ENCODE measurements at places on chromosomes 16 and 17.

DNA sequence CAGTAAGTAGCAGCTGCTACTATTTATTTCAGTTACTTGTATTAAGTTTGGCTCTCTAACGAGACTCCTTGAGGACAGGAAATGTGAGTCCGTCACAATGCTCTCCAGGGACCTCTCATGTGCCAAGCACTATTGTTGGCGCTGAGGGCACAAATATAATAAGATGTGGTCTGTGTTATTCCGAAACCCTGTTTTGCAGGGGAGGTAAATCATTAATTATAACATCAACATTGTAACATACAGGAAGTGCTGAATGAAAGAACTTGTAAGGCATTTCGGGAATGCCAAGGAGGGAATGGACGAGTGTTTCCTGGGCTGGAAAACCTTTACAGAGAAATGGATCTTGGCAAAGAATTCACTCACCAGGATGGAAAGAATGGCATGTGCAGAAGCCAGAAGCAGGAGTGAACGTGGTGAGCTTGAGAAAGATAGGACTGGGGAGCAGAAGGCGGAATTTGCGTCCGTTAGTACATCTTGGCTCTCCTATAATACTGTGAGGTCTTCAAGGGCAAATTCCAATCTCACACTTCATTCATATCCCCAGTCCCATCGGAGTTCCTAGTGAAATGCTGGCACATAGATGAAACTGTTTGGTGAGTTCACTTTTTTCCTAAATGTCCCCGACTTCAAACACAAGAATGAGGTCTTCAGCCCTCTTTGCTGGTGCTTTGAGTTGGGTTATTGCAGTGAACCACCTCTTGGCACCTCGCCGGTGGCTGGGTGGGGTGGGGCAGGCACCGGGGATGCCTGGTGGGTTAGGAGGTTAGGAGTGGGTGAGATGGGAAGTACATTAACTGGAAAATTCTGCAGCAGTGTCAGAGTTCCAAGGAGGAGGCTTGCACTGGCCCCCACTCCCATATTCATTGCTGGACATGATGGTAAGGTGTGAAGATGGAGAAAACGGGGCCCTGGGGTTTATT is 11.5 kb downstream of the TAC4 start:
- no peak for DNase-seq

GRCh38 chr17:78423961-78424675 is 45.7 kb downstream of the PGS1 start:
- no peak for DNase-seq

GRCh38 chr17:5284681-5285080 is 2.6 kb downstream of the RABEP1 start:
- no peak for DNase-seq

GRCh38 chr17:4584101-4584916 is at the start of gene SMTNL2:
TSS of gene SMTNL2 (plus strand) at chr17:4584529. CDS start at chr17:4584606, 77 bp downstream.
- DNase-seq, result no peak

DNA sequence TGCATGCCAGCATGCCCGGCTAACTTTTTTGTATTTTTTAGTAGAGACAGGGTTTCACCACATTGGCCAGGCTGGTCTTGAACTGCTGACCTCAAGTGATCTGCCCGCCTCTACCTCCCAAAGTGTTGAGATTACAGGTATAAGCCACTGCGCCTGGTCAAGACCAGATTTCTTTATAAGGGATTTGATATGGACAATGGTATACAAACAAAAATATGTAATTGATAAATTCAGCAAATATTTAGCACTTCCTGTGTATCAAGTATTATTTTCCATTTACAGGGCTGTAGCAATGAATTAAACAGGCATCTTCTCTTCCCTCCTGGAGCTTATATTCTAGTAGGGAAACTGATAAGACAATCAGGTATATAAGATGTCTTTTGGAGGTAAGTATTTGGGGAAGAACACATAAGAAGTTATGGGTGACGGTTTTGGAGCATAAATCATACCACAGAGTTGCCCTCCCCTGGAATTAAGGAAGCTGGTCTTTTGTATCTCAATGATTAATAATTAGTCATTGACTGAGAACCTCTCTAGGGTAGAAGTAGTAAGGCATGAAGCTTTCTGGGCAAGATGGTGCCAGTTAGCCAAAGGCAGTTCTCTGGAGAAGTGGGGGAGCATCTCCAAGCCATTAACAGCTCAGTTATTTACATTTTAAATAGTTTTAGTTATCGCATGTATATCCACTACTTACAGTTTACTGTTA is 35.8 kb downstream of the TANC2 start:
- DNase-seq, result no peak

GRCh38 chr16:71537643-71538042 is 11.4 kb downstream of the CHST4 start:
- no peak for DNase-seq

DNA sequence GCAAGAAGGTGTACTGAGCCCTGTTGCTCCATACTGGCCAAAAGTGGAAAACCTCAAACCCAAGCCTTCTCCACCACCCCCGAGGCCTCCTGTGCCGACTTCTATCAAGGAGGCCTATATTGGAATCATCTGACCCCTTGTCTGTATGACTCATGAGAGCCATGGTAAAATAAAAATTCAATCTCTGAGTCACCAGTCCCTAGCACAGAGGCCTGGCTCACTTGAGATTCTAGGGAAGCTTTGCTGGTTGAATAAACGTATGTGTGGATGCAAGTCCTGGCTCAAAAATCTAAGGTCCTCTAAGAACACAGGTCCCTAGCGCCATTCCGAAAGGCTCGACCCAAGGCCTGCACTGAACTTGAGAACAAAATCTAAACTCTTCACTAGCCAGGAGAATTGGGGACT is 15.0 kb downstream of the NSMCE1 start:
- no peak for DNase-seq

DNA sequence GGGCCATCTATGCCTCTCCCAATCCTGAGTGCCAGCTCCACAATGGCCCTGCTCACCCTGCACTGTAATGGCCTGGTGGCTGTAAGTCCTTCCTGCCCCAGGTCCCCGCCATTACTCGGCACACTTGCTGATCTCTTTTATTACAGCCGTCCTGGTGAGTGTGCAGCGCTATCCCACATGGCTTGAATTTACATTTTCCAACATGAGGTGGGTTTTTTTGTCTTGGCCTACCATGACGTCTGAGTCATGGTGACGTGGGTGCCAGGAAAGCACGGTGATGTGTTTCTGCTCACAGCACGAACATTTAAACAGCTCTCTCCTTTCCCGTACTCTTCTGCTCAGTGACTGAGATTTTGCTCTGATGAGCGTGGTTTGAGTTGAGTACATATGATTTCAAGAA is 55.2 kb upstream of the FOXF1 start:
- DNase-seq, result no peak
